ENCODE measurements at places on chromosomes 2 and 18. TPM values are rescaled to one million over a fixed set of nuclear protein-coding genes. Genes with fewer than 3 reads are reported as not detected.

DNA sequence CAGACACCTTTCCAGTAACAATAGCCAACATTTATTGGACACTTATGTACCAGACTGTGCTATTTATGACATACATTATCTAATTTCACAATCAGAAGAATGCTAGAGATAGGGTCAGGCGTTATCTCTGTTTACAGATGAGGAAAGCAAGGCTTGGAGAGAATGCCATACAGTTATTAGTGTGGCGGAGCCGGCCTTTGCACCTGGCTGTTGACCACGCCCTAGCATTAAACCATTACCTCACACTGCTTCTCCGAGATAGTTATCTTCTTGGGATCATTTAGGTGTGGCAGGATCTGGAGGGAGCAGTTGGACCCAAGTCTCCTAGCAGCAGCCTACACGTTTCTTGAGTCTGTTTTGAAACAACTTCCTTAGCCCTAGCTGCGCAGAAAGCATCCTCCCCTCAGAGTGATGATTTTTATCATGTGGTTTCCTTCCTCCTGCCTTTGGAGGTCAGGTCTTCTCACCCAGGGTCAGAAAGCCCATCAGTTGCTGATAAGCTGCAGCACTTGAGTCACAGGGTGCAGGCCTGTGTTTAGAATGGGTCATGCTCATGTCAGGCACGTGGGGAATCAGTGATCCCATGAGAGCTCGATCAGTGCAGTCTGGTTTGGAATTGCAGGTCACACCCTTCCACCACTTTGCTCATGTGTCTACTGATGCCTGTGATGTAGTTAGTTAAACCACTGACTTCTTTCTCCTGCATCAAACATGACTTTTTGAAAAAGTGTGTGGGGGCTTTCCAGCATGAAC lies 118.2 kb downstream of the SPTBN1 start:
- no peak for DNase-seq

DNA sequence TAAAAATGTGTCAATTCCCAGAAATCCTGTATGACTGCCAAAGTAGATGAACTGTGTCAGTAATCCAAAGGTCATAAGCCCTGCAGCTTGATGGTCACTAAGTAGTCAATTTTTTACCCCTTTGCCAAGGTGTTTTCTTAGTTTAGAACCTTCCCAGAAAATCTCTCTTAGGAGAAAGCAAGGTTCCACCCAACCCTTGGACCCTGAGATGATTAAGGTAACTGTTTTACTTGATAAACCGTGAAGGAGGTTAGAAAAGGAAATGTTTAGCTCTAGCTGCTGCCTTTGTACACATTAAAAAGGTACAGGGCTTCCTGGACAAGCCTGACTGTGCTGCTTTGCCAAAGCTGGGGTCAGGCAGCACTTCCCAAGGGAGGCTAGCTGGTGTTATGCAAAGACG lies 24.4 kb upstream of the LRP2 start:
- no peak for DNase-seq

- no peak for DNase-seq
Observed at GRCh38 chr2:190980630-190981209, 33.3 kb downstream of the STAT1 start.

- no peak for DNase-seq
Observed at GRCh38 chr2:201298462-201299052, 38.2 kb downstream of the CASP8 start.

DNA sequence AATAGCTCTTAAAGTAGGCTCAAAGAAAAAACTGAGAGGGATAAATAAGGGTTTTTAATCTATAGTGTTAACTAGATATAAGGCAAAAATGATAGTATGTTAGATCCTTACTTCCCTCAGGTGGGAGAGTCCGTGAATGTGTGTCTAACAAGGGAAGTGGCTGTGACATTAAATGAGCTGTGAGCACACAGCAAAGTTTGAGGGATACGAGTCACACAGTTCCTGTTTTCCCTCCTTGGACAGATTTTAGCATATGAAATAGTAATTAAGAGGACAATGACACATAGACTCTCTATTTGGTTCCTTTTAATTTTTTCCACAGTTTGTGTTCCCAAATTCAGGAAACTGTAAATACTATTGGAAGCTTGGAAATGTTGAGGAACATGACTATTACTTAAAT lies 148.4 kb upstream of the CAVIN2 start:
- DNase-seq = no peak

ALPP gene
- total RNA-seq = not detected

RNF125 gene
- 8.0 TPM for total RNA-seq

- no peak for DNase-seq
Observed at GRCh38 chr18:72543357-72544055, 636 bp downstream of the CBLN2 start.

- no peak for DNase-seq
Observed at GRCh38 chr2:95382192-95382591, 20.3 kb upstream of the FAHD2A start.

- DNase-seq = no peak
Observed at GRCh38 chr2:164896634-164897355, 55.2 kb upstream of the COBLL1 start.

- DNase-seq = no peak
Observed at GRCh38 chr18:49340446-49340845, 120.0 kb downstream of the DYM start.

GRCh38 chr2:69977186-69977585 lies 15.8 kb upstream of the ASPRV1 start:
- DNase-seq = no peak

CHAC2 gene
- 1.1 TPM for total RNA-seq

CTDP1 gene
- total RNA-seq = 18.4 TPM

IL1R1 gene
- total RNA-seq = 16.1 TPM

DNA sequence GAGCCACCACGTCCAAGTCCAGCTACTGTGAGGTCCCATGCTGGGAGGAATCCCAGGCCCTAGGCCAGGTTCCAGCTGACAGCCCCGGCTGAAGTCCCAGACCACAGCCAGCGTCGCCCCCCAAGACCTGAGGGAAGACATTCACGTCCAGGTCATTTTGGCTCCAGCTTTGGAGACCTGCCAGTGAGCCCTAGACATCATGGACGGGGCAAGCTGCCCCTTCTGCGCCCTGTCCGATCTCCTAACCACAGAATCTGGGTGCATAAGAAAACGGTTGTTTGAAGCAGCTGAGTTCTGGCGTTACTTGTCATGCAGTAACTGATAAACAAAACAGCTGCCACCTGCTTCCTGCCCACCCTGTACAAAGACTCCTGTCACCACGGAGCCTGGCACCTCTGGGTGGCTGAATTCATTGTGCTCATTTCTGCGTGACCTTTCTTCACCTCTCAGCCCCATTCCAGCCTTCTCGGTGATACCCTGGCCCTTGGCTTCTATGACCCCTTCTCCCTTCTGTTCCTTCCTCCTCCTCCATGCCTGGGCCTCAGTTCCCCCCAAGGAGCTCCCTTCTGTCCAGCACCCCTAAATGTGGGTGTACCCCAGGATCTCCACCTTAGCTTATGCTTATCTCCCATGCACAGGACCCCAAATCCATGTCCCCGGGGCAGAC lies 72.6 kb upstream of the SMAD7 start:
- no peak for DNase-seq

DNA sequence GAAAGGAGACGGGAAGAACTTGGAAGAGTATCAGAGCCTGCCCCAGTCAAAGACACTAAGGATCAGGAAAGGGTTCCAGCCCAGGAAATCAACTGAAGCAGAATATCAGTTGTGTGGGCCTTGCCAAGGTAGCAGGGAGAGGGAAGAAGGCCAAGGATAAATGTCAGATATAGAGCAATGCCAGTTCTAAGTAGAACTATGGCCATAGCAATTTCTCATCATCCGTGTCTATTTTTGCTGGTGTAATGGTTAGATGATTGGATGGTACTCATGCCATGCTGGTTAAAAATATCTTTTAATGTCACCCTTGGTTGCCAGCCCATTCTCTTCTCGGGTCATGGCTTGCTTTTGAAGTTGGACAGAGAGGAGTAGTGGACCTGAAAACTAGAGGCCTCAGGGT lies 41.9 kb downstream of the MAIP1 start:
- no peak for DNase-seq
